ENCODE measurements at places on chromosomes 7 and 10.

- no peak for DNase-seq
Measured at GRCh38 chr7:115038158-115038557, 116.3 kb downstream of the MDFIC start.

GRCh38 chr10:77587416-77587790 lies 50.2 kb downstream of the KCNMA1 start:
- no peak for DNase-seq

DNA sequence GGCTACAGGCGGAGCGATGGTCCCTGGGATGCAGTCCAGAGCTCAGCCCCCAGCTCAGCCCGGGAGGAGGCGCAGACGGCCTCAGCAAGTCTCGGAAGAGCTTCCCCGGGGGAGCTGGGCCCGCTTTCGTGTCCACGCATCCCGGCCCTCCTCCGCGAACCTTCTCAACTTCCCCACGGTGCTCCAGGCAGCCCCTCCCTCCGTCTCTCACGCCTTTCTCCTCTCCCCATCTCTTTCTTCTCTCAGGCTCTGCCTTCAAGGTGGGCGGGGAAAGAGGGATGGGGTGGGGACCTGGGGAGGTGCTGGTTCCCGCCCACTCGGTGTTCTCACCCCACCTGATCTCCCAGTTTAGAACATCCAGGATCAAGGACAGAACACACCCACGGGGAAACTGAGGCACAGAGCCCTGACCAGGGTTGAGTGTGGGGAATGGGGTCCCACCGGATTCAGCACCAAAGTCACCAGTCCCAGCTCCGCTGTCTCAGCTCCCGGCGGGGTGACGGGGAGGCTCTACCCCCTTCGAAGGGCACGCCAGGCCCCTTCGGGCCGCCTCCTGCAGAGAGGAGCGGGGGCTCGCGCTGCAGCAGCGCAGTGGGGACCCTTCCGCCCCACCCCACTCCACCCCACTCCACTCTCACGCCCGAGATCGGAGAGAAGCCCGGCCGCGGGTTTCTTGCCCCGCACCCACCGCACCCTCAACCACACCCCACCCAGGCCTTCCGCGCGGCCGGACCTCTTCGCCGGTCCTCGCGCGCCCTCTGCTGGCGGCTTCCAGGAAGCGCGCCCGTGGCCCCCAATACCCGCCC lies 18.2 kb downstream of the POLL start:
- DNase-seq, result peak; percentile 62

GRCh38 chr10:106919871-106920282 lies 244.6 kb downstream of the SORCS1 start:
- DNase-seq, result no peak

DNA sequence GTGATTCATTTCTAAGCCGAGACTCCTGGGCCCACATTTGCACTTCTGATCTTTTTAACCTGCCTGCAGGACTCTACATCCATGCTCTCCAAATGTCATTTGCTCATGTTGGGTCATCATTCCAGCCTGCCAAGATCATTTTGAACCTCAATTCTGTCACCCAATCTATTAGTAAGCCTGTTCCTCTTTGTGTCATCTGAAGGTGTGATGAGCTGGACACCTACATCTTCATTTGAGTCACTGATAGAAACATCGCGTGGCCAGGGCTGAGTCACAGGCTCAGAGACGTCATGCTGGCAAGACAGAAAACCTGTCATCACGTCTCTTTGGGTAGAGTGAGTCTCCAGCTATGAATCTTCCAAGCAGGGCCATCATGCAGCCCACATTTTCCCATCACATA lies 65.3 kb upstream of the SLF2 start:
- DNase-seq, result no peak

DNA sequence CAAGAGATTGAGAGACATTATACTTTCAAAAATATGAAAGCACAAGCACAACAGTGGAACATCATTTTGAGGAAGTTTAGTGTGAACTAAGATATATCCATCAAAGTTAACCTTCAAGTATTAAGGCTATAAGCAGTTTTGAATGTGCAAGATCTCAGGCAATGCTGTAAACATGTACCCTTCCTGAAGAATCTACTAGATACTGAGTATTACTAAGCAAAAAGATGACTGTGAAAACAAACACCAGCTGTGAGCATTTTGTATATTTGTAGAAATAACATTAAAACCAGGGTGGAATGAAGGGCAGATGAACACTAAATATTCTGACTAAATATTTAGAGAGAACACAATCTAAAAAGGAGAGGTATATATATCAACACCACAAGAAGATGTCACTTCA lies 41.3 kb upstream of the ADRA2A start:
- no peak for DNase-seq

DNA sequence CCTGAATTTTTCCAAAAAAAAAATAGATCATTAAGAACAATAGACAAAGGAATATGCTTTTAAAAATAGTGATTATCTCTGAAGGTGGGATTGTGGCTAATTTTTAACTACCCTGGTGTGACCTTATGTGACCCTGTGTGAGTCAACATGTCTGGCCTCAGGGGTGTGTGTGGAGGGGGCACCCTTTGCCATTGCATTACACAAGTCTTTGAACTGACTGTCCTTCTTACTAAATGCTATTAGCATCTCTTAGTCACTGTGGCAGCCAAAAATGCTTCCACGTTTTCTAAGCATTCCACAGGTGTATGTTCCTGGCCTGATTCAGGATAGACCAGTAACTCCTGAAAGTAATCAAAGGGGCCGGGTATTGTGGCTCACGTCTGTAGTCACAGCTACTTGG lies 175.4 kb downstream of the MGMT start:
- no peak for DNase-seq

DNA sequence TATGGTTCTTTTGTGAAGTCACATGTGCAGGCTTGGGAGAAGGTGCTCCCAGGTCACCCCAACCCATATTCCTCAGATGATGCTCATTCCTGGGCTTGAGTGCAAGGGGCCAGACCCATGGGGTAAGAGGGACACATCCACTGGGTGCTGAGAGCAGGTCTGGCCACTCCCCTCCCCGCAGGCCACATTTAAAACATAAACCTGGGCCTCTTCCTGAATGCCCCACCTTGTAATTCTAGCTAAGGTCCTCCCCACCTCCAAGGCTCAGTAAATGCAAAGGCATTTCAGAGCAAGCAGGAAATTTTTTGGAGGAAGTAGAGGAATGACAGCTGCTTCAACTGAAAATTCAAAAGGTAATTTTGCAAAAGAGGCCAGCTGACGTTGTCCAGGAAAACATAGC lies 172.5 kb downstream of the ARHGAP21 start:
- no peak for DNase-seq

DNA sequence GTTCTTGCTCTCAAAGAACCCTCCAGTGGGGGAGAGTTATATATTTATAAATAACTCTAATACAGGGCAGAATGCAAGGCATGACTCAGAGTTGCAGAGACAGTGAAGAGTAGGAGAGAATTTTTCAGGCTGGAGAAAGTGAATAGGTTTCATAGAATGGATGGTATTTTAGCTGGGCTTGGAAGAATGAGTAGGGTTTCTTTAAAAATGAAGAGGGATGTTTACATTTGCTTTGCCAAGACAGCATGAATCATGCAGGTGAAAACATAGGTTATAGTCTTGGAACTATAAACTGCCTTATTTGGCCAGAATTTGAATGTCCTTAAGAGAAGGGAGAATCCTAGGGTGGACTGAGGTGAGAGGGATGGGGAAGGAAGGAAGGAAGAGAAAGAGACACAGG lies 124.8 kb downstream of the CPED1 start:
- no peak for DNase-seq

GRCh38 chr7:15891151-15891881 lies 204.8 kb upstream of the MEOX2 start:
- DNase-seq, result no peak

GRCh38 chr10:126977216-126977615 lies 72.0 kb downstream of the DOCK1 start:
- no peak for DNase-seq

- DNase-seq, result no peak
Measured at GRCh38 chr7:111780527-111780926, 218.2 kb upstream of the IMMP2L start.

- DNase-seq, result peak; percentile 74
Measured at GRCh38 chr7:322111-322671, 32.2 kb downstream of the FOXL3 start.

DNA sequence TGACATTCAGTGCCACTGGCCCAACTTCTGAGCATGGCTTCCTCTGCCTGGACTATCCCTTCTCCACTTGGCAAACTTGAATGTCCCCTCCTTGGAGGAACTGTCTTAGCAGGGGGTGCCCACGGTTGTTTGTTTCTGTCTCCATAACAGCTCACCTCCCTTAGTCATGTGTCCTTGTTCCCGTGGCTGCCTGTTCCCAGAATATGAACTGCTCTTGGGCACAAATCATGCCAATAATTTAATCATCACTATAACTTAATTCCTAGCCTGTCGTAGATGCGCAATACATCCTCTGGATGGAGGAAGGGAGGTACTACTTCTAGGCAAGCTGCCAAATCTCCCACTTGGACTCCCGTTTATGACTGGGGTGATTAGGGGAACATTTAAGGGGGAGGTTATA lies 173.1 kb downstream of the MYOF start:
- no peak for DNase-seq

- no peak for DNase-seq
Measured at GRCh38 chr7:34041707-34042106, 136.4 kb downstream of the BMPER start.

DNA sequence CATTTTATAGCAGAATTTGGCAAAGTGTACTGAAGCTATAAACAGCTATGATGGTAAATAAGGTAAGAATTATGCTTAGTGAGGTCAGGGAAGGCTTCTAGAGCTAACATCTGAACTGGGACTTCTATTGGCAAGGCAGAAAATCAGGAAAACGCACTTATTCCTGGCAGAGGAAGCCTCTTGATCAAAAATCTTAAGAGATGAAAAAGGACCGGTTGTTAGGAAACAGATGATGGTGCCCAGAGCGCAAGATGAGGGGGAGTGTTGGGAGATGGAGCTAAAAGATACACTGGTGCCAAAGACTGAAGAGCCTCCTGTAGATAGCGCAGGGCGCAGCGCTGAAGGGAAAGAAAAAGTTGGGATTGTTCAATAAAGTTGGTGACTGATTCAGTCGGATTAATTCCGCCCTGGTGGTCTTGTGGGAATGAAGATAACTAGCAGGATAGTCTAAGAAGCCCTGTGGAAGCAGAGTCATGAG lies 550 bp upstream of the CALU start:
- DNase-seq, result no peak

DNA sequence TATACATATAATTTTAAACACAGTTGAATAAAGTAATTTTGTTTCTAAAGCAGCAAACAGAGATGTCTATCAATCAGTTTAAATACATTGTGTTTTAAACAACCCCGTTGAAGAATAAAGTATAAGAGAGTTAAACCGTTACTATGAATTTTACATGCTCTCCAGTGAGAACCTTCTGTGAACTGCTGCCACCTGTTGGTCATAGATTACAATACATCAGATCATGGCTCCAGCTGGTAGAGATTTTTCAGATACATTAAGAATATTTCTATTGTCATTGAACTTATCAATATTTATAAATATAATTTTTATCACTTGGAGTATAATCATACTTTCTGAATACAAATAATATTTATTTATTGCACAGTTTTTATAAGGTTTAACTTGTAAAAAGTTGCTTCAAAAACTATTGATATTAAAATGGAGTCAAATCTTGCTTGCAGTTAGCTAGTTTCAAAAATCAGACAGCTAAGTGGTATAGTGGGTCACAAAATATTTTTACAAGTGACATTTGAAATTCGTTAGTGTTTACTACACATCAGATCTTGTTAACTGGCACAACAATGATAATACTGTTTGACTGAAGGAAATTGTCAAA lies 561.2 kb upstream of the PHF14 start:
- DNase-seq, result no peak

DNA sequence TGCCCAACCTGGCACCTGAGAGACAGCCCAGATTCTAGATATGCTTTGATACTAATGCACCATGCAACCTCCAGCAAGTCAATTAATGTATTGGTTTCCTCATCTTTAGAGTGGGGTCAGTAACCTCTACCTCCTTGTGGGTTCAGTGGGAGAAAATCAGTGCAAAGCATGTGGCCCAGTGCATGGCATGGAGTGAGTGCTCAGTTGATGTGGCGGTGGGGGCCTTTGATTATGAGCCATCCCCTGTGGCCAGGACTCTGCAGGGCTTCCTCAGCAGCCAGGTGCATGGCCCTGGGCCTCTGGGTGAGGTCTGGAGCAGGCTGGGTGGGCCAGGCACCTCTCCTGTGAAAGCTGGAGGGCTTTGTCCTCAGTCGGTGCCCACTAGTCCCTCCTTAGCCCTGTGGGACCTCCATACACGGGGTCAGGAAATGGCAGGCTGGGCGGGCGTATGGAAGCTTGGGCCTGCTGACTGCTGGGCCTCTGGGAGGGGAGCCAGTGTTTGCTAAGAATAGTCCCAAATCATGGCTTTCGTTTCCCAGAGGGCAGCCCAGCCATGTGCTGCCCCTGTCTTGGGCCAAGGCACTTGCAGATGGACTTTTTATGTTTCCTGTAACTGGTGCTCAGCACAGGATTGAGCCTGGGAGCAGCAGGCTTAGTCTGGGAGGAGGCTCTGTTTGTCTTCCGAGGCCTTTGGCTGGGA lies 3.4 kb downstream of the PALD1 start:
- no peak for DNase-seq

DNA sequence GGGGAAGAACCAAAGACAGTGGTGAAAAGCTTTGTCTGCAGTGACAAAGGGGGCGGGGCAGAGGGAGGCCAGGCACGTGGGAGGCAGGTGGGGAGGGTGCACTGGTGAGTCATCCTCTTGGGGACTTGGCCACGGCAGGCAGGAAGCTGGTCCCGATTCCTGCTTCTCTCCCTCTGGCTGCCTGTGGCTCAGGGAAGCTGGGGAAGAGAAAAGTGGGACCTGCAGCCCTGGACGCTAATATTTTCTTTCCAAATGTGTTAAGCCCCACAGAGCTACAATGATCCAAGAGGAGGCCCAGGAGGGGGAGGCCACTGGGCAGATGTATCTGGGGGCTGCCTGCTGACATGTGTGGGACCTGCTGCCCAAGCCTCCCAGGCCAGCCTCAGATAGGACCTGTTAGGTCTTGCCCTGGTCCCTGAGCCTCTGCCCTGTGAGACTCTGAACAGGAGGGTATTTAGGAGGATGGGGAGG lies 231.8 kb downstream of the KCNMA1 start:
- no peak for DNase-seq

GRCh38 chr10:61899069-61899531 lies 2.4 kb upstream of the ARID5B start:
- no peak for DNase-seq

DNA sequence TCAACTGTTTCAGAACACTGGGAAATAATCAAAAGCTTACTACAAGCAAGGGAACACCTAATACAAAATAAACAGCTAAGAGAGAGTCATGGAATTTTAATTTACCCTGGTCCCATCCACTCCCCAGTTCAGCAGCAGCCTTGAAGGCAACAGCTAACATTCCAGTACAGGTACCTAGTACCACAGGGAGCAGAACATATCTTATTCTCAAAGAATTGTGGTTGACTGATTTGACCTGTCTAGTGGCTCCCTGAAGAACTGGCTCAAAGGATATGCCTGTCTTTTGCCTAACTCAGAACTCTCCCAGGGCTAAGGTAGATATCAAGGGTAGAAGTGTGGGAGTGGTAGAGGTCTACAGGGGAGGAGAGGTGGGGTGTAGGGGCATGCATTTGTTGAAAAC lies 32.3 kb downstream of the SMURF1 start:
- no peak for DNase-seq

All from stimulated activated CD8-positive, alpha-beta memory T cell treated with anti-CD3 and anti-CD28 coated beads, Interleukin-2, amount 100 ng/mL, for 1 hour (primary cell).